ENCODE measurements at places on chromosomes 12 and 14.

DNA sequence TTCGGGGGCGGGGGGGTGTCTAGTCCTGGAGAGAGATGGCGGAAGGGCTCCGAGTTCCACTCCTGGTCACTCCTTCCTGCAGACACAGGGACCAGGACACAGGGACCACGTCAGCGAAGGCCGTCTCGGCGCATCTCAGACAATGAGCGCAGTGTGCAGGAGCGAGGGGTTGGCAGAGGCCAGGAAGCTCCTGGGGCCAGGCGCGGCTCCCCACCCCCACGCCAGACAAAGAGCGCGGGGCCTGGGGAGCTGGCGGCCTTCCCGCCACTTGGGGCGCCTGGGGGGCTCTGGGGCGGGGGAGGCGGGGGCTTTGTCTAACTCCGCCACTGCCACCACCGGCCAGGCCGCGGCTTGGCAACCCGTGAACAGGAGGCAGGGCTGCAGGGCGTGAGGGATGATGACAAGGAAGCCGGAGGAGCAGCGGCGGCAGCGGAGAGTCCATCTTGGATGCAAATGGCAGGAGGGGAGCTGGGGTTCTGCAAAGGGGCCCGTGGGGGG lies 2.2 kb downstream of the CDK2AP1 start:
- no peak for DNase-seq

DNA sequence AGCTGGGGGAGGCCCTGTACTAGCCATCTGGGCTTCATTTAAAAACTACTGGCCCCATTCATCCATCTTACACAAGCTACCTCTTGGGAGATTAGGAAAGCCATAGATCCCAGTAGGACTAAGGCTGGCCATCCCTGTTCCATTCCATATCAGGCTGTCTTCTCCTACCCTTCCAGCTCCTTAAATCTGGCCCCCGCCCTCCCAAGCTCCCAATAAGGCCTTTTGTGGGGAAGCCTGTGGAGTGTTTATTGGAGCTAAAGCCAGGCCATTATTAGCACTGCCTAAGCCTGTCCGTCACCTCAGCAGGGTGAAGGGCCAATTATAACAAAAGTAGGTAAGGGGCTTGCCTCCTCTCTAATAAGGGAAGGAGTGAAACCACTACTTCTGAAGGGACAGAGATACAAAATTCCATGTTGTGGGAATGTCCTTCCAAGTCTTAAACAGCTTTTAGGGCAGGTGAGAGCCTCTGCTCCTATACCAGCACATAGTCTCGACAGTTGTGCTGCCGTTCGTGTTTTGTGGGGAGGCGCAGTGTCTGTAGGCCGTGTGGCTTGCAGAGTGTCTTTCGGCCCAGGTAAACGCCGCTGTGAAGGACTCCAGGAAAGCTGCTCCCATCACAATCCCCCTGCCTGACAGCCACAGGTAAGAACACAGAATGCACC lies 3.7 kb downstream of the MYL6 start:
- no peak for DNase-seq

- no peak for DNase-seq
Measured at GRCh38 chr12:88763536-88764100, 183.3 kb upstream of the KITLG start.

- no peak for DNase-seq
Measured at GRCh38 chr14:95516554-95517181, at the start of gene SYNE3. Gene SYNE3, minus strand, starts transcription at chr14:95516650. Its CDS starts 40,829 bp downstream, at chr14:95475821.

DNA sequence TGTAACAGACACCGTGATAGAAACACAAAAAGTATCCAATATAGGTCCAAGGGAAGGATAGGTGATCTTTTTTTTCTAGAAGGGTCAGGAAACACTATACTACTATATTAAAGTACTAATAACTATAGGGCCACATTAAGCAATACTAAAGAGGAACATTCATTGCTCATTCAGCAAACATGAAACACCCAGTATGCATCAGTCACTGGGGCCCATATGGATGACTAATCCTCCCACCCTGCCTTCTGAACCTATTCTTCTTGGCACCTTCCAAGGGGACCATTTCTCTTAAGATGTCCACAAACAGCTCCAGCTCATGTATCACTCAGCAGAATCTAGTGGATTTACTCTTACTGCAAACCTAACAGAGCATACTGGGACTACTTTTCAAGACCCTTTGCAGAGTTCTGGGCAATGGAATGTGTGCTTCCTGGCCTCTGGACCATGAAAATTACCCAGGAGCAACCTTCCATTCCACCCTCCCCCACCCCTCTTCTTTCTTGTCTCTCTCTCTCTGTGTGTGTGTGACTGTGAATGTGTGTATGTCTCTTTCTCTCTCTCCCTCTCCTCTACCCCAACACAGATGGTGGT lies 187.9 kb downstream of the EPS8 start:
- no peak for DNase-seq

- no peak for DNase-seq
Measured at GRCh38 chr14:44798386-44799242, 163.1 kb downstream of the KLHL28 start.

DNA sequence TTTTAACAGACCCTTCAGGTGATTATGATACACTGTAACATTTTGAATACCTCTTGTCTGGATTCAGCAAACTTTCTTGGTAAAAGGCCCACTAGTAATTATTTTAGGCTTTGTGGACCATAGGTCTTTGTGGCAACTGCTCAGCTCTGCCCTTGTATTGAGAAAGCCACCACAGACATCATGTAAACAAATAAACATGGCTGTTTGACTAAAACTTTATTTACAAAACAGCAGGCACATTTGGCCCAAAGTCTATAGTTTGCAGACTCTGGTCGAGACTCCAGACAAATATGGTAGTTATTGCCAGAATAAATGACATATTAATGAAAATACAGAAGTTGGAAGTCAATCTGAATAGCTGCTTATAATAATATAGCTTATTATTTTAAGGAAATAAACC lies 18.2 kb downstream of the NAA30 start:
- DNase-seq: no peak

GRCh38 chr12:59494617-59495016 lies 101.2 kb upstream of the SLC16A7 start:
- no peak for DNase-seq

GRCh38 chr12:121873216-121873569 lies 14.5 kb upstream of the HPD start:
- no peak for DNase-seq

GRCh38 chr12:54292931-54293241 lies 7.9 kb downstream of the NFE2 start:
- no peak for DNase-seq

- DNase-seq: no peak
Measured at GRCh38 chr12:48696626-48697025, 14.6 kb upstream of the KANSL2 start.

DNA sequence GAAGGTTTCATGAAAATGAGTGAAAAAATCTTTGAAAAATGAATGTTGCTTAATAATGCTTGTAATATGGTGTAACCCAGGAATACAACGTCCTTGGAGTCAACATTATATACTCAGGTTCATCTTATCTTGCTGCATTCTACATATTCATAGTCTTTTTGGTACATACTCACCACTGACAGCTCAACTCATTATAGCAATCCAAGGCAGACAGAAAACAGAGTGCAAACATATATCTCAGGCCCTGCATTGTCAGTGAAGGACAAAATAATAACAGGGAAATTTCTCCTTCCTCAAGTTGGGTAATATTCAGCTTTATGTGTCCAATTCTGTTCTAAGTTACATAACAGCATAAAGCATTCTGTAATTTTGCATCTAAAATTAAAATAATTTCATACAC lies 1353.0 kb upstream of the SEL1L start:
- DNase-seq: no peak

DNA sequence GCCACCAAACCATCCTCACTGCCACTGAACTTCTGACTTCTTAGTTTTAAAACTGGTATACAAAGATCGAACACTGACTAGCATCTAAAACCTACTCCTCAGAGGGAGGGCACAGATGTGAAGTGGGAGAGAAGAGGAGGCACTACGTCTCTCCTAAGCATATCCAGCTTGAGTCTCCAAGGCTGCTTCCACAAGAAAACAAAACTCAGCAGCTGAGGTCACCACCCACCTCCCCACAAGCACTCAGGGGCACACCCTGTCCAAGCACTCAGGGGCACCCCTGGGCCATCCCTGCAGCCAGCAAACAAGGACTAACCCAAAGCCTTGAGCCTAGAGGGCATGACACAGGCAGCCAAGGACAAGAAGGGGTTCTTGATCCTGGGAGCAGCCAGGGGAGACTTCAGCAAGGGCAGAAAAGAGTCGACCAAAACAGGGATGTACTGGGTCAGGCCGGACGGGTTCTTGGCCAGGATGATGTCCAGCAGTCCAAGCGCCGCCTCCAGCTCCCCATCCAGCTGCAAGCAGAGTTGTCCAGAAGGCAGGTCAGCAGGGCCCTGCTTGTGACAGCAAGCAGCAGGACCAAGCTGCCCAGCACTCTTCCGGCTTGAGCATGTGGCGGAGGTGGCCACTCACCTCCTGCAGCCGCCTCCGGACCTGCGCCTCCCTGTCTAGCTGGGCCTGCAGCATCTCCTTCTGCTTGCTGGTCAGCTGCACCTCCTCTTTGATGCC lies 34.8 kb downstream of the GCN1 start:
- DNase-seq: no peak

- no peak for DNase-seq
Measured at GRCh38 chr12:80230068-80230467, 130.7 kb downstream of the OTOGL start.
